ENCODE measurements at places on chromosomes 5 and 9.
A peak's percentile ranks its signal among the peaks of the same experiment; 100 is the strongest.

DNA sequence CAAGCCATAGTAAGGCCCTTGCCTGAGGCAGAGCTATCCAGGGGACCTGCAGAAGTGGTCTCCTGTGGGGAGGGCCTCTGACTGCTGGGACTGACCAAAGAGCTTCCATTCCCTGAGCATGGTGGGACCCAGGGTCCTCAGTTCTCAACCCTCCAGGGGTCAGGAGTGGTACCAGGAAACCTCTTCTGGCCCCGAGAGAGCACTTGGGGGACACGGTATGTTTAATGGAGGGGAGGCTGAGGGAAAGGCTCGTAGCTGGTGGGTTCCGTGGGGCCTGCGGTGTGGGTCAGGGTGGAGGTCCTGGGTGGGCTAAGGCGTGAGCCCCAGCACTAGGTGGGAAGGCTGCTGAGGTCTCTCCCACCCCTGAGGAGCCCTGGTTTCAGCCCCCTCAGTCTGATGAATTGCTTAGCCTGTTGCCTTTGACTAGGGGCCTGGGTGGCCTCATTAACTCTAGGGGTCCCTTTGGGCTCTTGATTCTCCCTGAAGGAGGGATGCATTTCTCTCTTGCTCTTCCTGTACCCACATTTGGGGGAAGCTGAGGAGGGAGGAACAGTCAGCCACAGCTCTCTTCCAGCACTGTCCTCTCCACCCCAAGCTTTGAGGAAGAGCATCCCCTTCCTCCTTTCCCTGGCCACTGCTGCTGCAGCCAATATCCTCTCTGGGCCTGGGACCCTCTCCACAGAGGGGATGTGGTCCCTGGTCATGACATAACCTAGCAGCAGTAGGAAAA is 34.0 kb downstream of the CSF1R start:
- DNase-seq = no peak

GRCh38 chr9:68933434-68934328 is 80.2 kb downstream of the PRKACG start:
- no peak for DNase-seq

DNA sequence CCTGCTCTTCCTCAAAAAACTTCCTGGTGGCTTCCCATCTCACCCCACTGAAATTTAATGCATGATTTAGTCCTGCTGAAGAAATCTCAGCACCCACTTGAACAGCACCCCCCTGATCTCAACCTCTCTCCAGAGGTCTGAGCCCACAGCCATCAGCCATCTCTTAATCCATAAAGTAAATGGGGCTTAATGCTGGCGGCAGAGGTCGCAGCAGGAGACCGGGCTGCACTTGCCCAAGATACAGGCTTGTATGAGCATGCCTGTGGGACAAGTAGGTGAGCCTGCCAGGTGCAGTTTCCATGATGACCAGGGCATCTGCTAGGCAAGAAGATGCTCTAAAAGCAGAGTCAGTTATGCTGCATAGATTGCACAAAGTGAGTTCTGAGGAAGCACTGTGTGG is 52.4 kb upstream of the CTXN3 start:
- no peak for DNase-seq

DNA sequence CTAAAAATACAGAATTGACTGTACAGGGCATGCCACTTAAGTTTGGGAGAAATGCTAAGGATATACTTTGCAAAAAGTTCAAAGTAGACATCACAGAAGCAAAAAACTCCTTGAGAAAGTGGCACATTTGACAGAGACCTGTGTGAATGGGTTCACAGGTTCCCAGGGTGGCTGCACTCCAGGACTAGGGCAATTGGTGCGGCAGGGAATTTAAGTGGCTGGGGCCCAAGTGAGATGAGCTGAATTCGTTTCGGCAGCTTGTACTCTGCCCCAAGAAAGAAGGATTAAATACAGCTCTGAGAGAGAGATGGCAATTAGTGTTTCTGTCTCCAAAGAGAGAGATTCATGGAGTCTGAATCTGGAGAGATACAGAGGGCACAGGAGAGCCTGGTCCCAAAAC is 280.1 kb downstream of the FBXL17 start:
- no peak for DNase-seq

DNA sequence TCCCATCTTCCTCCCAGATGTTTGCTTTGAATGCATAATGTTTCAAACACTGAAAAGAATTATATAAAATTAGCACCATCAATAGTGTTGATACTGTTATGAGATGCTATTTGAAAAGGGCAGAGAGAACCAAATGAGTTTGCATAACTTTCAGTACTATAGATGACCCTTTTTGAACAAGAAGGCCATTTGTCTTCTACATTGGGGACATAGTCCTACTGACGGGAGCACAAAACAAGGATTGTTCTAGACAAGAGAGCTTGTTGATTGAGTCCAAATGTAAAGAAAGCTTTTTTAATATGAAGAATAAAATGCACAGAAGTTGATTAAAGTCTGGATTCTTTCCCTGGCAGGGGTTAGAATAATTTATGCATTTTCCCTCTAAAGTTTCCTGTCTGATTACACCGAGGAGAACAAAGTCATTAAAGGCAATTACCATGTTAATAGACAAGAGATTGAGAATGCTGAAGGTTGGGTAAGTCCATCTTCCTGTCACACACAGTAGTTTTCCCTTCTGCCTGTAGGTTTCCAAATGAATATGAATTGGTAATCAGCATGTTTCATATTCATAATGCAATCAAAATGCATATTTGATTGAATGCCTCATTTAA is 32.8 kb upstream of the ADCY2 start:
- no peak for DNase-seq

DNA sequence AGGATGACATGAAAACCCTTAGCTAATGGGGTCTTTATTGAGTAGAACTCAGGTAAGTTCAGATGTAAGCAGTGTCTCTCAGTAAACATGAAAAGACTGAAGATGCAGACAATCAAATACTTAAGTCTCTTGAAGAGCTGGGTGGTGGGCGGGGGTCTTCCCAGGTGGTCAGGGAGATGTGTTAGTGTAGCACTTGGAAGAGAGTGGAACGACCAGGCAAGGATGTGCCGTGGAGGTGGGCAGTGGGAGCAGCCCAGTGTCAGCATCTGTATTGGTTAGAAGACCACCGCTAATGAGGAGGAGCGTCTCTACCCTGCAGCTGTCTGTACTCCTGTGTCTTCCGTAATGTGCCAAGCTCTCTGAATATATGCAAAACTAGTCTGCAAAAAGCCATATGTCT is 4.4 kb downstream of the S1PR3 start:
- DNase-seq = no peak

GRCh38 chr5:42026446-42026845 is 101.4 kb downstream of the FBXO4 start:
- DNase-seq = no peak

DNA sequence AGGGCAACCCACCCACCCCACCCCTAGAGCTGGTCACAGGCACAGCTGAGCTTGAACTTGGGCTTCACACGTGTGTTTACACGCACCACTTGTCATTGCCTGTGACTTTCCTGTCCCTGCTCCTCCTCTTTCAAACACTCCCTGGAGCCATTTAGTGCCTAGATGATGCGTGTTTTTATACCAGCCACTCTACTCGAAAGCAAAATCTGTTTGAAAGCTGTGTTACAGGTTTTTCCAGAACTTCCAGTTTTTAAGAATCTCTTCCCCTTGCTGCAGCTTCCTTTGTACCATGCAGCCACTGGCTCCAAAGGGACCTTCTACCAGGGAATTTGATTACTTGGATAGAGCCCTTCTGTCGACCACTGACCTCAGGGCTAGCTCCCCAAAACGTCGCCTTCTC is 78.8 kb upstream of the SPRY4 start:
- no peak for DNase-seq

GRCh38 chr5:87268970-87269377 is 1.3 kb downstream of the RASA1 start:
- DNase-seq = no peak

DNA sequence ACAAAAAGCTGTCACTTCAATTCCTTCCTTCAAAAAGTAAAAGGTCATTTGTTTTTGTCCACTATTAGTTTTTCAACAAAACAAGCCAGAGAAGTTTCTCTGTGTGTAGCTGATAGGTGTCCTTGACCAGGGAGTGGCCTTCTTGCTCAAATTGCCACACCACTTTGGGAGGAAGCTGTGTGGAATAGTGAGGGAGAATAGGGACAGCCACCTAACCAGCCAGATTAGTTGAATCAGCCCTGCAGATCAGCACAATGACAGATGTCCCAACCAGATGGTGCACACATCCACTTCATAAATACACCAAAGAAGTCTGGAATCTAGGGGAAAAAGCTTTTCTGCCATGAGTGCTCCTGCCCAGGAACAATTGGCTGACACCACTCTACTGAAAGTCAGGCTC is 37.2 kb downstream of the NREP start:
- DNase-seq = no peak

GRCh38 chr9:130143958-130144366 is 28.2 kb upstream of the NCS1 start:
- peak; percentile 40 for DNase-seq

DNA sequence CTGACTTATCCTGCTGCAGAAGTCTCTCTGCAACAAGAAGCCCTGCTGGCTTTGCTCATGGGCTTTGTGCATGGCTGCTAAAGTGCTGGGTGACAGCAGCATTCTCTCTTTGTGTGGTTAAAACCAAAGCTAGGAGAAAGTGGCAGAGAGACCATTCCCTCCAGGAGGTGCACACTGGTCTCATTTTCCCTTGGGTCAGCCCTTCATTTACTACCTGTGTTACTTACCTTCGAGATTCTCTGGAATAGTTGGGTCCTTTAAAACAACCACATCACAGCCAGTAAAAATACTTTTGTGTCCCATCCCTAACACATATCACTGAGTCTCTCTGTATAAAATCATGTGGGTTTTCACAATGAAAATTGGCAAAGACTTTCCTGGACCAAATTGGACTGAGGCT is 315.5 kb downstream of the IRX1 start:
- DNase-seq = no peak

GRCh38 chr9:107613321-107613720 is 123.8 kb upstream of the KLF4 start:
- no peak for DNase-seq

- no peak for DNase-seq
Measured at GRCh38 chr5:59487068-59487686, 406.3 kb downstream of the PDE4D start.

DNA sequence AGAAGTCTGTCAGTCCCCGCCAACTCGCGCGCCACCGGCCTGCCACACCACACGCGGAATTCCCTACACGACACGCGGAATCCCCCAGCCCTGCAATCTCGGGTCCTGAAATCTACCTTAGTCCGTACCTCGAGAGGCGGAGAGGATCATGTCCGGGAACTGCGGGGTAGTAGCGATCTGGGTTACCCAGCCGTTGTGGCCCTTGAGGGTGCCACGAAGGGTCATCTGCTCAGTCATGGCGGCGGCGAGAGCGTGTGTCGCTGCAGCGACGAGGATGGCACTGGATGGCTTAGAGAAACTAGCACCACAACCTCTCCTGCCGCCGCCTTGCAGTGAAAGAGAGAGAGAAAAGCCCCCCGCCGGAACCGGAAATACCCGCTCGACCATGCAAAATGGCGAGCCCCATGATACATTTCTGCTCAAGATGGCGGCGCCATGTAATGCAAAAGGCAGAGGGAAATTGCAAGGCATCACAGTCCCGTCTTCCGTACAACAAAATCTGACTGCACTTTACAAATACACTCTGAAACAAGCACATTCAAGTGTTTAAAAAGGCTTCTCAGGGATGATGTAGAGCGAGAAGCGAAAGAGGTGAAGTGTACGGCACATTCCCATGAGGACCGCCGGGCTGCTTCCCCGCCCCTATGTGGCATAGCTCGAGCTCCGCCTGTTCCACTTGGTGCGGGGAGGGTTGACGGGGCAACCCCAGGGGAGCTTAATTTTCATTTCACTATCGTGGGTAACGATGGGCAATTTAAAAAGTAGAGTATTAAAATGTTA is at the start of gene RACK1:
Gene RACK1, minus strand, starts transcription at position 343 of the 780 bp plus-strand sequence. Its CDS starts 106 bp downstream, at position 237.
- peak; percentile 96 for DNase-seq

DNA sequence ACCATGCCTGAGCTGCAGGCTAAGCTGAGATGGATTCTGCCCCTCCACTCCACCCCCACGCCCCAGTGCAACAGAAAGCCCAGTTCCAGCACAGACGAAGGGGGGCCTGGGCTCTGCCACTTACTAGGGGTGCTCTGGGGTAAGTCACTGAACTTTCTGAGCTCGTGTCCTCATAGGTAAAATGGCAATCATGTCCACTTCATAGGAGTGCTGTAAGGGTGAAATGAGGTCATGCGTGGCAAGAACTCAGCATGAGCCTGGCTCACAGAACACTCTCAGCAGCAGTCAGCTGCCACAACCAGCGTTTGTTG is 8.4 kb upstream of the PSD2 start:
- DNase-seq = no peak

- no peak for DNase-seq
Measured at GRCh38 chr5:61701877-61702602, 370.0 kb downstream of the ZSWIM6 start.

DNA sequence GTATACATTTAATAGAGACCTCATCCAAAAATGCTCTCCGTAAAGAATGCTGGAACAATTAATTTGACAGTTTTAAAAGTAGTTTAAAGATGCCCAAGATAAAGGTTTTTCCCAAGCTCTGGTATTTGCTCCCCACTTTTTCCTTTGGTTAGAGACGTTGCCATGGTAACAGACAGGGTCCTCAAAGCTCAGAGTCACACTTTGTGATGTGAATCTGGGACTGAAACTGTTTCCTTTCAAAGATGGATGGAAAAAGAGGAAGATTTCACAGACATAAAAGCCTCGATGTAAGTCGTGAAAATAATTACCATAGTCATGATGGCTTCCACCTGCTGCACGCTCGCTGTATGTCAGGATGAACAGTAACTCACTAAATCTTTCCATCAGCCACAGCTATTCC is 229.5 kb downstream of the MSX2 start:
- DNase-seq = no peak

- no peak for DNase-seq
Measured at GRCh38 chr5:53974021-53974420, 336.4 kb downstream of the ARL15 start.

GRCh38 chr5:66621736-66622135 is 25.5 kb downstream of the MAST4 start:
- no peak for DNase-seq

GRCh38 chr9:93874242-93874641 is 80.9 kb downstream of the BARX1 start:
- no peak for DNase-seq

GRCh38 chr9:129988607-129989361 is 54.2 kb downstream of the FNBP1 start:
- DNase-seq = no peak

GRCh38 chr5:80039650-80040049 is 4.5 kb downstream of the THBS4 start:
- no peak for DNase-seq

- no peak for DNase-seq
Measured at GRCh38 chr9:77954666-77955015, 77.0 kb downstream of the GNAQ start.

GRCh38 chr5:136242611-136243010 is 49.6 kb upstream of the SMIM32 start:
- DNase-seq = no peak

GRCh38 chr5:142324136-142324870 is 518 bp downstream of the SPRY4 start:
- peak; percentile 38 for DNase-seq

DNA sequence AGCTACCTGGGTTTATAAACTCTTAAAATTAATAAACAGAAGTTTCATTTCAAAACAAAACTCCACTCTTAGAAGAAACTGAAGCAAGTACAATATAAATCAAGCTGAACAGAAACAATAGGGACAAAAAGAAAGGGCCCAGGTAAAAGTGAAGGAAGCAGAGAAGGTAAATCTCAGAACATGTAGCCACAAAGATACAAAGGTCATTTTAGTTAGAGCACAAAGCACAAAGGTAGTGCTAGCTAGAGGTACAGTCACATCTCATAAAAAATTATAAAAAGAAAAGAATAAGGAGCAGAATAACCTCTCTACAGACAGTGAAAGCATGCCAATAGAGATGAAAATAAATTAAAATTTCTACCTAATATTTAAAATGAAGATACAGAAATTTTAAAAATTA is 90.4 kb upstream of the C5orf63 start:
- DNase-seq = no peak

- no peak for DNase-seq
Measured at GRCh38 chr9:131012396-131012917, 3.5 kb downstream of the LAMC3 start.

Data from MCF 10A (cell line).